GM12878 (cell line): ENCODE measurements at places on chromosomes 2 and 18. TPM values are rescaled to one million over a fixed set of nuclear protein-coding genes. Genes with fewer than 3 reads are reported as not detected.
A peak's percentile ranks its signal among the peaks of the same experiment; 100 is the strongest.

GRCh38 chr2:144914622-144915318, 394.9 kb upstream of the ZEB2 start:
- DNase-seq: no peak

DNA sequence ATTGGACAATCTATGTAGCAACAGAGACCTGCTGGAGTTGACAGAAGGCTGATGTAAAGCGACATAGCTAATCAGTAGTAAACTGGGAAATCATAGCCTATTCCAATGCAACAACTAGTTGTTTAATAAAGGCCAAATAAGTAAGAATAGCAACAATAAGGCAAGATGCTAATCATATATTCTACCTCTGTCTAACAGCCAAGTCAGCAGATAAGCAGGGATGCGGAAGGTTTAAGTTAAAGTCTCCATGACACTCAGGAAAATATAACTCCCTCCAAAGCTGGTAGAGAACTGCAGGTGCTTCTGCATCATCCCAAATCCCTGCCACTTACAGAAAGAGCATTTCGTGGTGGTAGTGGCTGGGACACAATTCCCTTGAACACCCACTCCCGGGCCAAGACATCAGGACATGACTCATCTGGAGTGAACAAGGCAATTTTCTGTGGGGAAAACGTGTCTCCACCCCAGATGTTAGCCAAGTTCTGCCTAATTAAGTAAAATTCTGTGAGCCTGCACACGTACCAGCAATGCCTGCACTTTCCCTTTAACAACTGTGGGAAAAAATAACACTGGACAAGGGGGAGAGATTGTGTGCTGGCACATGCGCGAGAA, 413.6 kb upstream of the ID2 start:
- no peak for DNase-seq

The CHST9 gene
- not detected in 2 replicates for total RNA-seq

DNA sequence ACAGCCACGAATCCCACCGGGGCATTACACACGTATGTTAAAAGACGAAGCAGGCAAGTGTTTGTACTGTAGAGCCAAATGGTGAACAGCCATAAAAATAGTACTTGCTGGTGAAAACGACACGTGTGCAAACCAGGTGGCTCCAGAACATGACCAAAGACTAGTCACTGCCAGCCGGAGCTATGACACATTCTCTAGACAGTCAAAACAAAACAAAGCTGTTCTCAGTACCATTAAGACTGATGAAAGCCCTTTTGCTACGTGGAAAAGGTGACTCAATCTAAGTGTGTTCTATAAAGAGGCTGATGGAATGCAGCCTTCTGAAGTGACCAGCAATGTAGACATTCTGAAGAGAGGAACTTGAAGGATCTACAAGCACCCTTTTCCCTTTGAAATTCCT, 367.7 kb upstream of the NETO1 start:
- peak; percentile 11 for DNase-seq

The DSG3 gene
- 0.24 and 0.31 TPM in 2 replicates for total RNA-seq

GRCh38 chr2:239693761-239694415, 293.1 kb upstream of the HDAC4 start:
- no peak for DNase-seq

- DNase-seq: no peak
These were observed 69.4 kb upstream of the ARHGAP28 start for GRCh38 chr18:6659963-6660725.

The STPG4 gene
- not detected in 2 replicates for total RNA-seq

DNA sequence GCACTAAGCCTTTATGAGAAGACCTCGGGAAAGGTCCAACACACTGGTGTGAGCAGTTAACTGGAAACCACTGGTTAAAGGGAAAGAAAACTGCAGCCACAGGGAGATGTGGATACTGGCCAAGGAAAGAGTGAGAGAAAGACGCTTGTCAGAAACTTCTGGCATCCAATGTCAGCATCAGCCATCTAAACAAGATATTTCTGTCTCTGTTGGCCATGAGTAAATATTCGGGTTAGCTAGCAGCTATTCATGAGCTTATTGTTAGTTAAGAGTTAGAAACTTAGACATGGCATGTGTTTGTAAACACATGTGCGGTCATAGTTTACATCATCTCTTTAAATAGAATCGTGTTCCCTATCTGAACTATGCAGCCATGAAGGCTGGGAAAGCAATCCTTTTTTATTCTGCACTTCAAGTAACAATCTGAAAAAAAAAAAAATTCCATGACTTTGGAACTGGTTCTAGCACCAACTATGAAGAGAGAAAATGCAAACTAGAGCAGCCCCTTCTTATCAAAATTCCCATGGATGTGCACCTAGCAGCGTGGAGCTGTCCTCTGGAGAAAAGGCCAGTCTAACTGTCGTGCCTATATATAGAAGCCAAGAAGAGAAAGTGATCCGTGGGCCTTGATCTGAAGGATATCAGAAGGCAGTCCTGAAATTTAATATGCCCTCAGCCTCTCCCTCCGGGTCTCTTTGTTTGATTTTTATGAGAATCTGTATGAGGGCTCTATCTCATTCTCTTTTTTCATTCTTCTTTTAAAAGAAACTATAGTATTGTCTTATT, 84.0 kb upstream of the RFX8 start:
- no peak for DNase-seq

The ITGB6 gene
- total RNA-seq: not detected in 2 replicates

DNA sequence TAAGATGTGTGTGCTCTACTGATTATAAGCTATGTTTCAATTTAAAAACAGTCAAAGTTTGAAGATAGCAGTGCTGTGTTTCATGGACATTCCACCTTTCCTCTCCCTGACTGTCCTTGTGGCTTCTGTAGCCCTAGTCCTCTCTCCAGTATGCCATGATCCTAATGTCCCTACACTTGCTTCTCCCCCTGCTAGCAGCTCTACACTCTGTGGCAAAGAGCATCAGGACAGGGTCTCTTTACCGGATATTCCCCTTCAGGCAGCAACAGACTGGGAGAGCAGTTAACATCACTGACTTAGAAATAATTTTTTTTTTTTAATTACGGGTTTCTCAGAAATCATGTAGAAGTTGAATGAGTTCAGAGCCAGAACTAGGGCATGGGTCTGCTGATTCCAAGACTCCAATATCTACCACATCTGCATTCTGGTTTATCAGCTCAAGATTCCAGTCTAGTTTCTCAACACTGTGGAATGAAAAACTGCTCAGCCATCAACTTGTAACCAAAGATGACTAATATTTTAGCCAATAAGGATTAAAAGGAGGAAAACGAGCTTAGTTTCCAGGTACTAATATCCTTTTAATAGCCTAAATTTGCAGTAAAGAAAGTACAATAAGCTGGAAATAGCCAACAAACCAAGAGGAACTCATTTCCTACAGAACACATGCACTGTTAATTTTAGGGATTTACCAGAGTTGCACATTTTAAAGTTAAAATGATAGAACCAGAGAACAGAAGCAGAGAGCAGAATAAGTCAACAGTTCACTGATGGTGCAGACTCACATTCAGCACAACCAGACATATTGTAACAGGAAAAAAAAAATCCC, 45.2 kb downstream of the TMEM131 start:
- no peak for DNase-seq

GRCh38 chr2:203126996-203127395, 111.8 kb upstream of the CYP20A1 start:
- DNase-seq: no peak

The ARHGEF4 gene
- 0.21 TPM in 2 replicates for total RNA-seq

The PARD3B gene
- 0.16 and 0.54 TPM in 2 replicates for total RNA-seq

The REG1A gene
- total RNA-seq: 4.5 and 6.8 TPM in 2 replicates

DNA sequence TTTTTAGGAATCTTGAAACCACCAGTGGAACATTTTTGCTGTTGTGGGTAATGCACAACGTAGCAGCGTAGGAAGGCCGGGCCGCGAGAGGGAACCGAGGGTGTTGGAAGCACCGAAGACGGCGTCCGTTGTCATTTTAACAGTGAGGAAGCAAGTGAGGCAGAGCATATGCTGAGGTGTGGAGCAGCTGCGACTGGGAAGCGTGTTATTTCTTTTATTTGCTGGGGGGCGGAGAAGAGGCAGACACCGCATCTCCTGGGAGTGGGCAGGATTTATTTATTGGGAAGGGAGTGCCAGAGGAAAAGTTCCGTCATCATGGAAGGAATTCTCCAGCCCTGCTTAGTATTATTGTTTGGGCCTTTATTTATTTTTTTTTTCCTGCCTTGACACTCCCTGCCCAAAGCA, 232.8 kb downstream of the KLHL29 start:
- DNase-seq: no peak

DNA sequence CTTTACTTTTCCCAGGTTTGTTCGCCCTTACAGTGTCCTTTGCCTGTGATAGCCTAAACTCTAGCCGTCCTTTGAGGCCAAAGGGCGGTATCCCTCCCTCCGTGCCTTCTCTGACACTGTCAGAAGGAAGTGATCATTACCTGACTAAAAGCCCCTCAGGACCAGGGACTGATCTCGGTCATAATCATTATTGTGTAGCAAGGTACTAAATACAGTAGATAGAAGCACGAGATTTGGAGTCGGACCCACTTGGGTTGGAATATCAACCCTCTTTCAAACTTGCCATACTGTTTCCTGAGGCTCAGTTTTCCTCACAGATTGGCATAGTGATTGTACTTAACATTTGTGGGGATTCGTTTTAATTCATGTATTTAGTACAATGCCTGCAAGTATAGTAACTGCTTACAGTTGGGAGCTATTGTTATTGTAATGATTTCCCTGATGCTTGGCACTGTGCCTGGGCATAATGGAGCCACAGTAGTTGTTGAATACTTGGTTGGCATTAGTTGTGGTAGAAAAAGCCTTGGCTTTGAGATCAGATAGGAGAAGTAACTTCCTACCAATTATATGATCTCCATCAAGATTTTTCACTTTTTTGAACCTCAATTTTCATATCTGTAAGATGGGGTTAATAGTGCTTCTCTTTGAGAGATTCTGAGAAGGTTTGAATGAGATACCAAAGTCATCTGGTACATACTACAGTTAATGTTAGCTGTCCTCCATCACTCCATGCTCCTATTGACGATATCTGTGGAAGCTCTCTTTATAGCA, 836 bp downstream of the STK11IP start:
- DNase-seq: no peak

- DNase-seq: no peak
These were observed 311.6 kb downstream of the EN1 start for GRCh38 chr2:118535818-118536212.

The C2orf15 gene
- 1.1 and 1.5 TPM in 2 replicates for total RNA-seq

DNA sequence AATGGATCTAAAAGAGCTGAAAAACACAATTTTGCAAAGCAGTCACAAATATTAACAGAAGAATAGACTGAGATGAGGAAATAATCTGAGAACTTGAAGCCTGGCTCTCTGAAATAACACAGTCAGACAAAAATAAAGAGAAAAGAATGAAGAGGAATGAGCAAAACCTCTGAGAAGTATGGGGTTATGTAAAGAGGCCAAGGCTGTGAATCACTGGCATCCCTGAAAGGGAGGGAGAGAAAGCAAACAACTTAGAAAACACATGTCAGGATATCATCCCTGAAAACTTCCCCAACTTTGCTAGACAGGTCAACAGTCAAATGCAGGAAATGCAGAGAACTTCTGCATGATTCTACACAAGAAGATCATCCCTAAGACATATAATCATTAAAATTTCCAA, 73.5 kb upstream of the LHCGR start:
- no peak for DNase-seq

The SERPINB8 gene
- total RNA-seq: 21.8 and 22.0 TPM in 2 replicates

DNA sequence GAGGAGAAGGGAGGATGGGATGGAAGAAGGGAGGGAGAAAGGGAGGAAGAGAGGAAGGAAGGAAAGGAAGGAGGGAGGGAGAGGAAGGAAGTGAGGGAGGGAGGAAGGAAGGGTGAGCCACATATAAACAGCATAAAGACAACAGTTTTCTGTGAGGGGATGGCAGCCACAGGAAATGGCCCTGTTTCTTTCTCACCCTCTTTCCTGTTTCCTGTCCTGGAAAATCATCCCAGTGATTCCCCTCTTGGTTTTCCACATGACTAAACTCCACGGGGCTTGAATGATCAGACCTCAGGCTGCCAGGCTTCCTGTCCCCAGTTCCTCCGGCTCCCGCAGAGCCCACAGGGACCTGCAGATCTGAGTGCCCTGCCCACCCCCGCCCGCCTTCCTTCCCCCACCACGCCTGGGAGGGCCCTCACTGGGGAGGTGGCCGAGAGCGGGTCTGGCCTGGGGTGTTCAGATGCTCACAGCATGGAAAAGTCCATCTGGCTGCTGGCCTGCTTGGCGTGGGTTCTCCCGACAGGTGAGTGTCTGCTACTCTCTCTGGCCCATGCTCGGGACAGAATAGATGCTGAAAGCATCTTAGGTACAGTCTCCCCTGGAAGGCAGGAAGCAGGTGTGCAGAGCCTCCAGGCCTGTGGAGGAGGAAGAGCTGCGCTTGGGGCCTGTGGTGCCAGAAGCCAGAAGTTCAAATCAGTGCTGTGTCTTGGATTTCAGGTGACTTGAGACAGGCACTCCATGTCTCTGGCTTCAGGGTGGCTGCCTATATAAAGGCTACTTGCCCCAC, at the start of gene SIGLEC15:
Gene SIGLEC15, plus strand, starts transcription at position 418 of the 787 bp plus-strand sequence. Its CDS starts 54 bp downstream, at position 472.
- no peak for DNase-seq

The RGPD3 gene
- total RNA-seq: 0.08 and 0.21 TPM in 2 replicates

- no peak for DNase-seq
These were observed 9.9 kb downstream of the TMBIM1 start for GRCh38 chr2:218282173-218282991.

GRCh38 chr2:38856165-38856564, 19.6 kb downstream of the DHX57 start:
- no peak for DNase-seq

GRCh38 chr18:3607309-3608098, 157.5 kb downstream of the TGIF1 start:
- no peak for DNase-seq

The PLA2R1 gene
- 0.05 TPM in 1 of 2 replicates, not detected in the other for total RNA-seq

GRCh38 chr2:161576421-161576820, 47.8 kb upstream of the SLC4A10 start:
- DNase-seq: no peak

GRCh38 chr2:170550501-170550900, 164.6 kb upstream of the SP5 start:
- DNase-seq: no peak

The RAB17 gene
- 1.1 TPM in 2 replicates for total RNA-seq

The AAMP gene
- total RNA-seq: 64.8 and 66.3 TPM in 2 replicates

The SPATA3 gene
- 0.19 TPM in 1 of 2 replicates, not detected in the other for total RNA-seq

GRCh38 chr2:234841321-234842015, 110.3 kb upstream of the SH3BP4 start:
- no peak for DNase-seq

The CD207 gene
- total RNA-seq: not detected in 2 replicates

The RND3 gene
- 1.2 and 2.1 TPM in 2 replicates for total RNA-seq

The IL36RN gene
- total RNA-seq: not detected in 2 replicates

- no peak for DNase-seq
These were observed 12.2 kb downstream of the LPIN1 start for GRCh38 chr2:11758647-11759046.

The CTAGE1 gene
- not detected in 2 replicates for total RNA-seq

DNA sequence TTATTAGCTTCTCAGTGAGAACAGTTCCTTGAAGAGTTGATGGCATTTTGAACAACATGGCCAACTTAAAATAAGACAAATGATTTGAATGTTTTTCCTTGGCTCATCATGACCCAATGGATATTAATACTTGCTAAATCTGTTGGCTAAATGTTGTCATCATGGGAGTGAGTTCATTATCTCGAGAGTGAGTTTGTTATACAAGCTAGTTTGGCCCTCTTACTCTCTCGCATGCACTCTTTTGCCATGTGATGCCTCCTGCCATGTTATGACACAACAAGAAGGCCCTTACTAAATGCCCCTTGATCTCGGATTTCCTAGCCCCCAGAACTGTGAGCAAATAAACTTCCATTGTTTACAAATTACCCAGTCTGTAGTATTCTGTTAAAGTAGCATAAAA, 22.9 kb upstream of the SANBR start:
- DNase-seq: no peak

The EVX2 gene
- total RNA-seq: not detected in 2 replicates
